Activated CD8-positive, alpha-beta memory T cell treated with anti-CD3 and anti-CD28 coated beads, Interleukin-2, amount 10 ng/mL, durations not matched to agents 7 days and 5 days (primary cell): ENCODE measurements at places on chromosomes 11 and 22. TPM values are rescaled to one million over a fixed set of nuclear protein-coding genes. Genes with fewer than 3 reads are reported as not detected.

The MUC5AC gene
- total RNA-seq, result not detected

The SCGB2A2 gene
- total RNA-seq, result not detected

The IRF7 gene
- 146 TPM for total RNA-seq

The OR5A1 gene
- total RNA-seq, result not detected

The KRTAP5-9 gene
- not detected for total RNA-seq

The SF3A1 gene
- 214 TPM for total RNA-seq

The OR5B21 gene
- total RNA-seq, result 0.44 TPM

The FOXRED1 gene
- total RNA-seq, result 46.8 TPM

The TTC38 gene
- total RNA-seq, result 35.3 TPM

The SPON1 gene
- not detected for total RNA-seq

The ARHGAP32 gene
- total RNA-seq, result 1.3 TPM

The EXPH5 gene
- 0.96 TPM for total RNA-seq

The PRRG4 gene
- total RNA-seq, result 0.55 TPM

The OR8D4 gene
- not detected for total RNA-seq

The PARVB gene
- total RNA-seq, result 66.9 TPM

The C11orf71 gene
- 5.3 TPM for total RNA-seq

The CD3D gene
- 428 TPM for total RNA-seq

The SYT12 gene
- total RNA-seq, result not detected

The ASCL2 gene
- total RNA-seq, result 0.15 TPM

The TTC36 gene
- total RNA-seq, result 0.82 TPM

The SRSF8 gene
- 23.9 TPM for total RNA-seq

The RAB36 gene
- total RNA-seq, result 0.26 TPM

The KCNE3 gene
- not detected for total RNA-seq

The LMNTD2 gene
- total RNA-seq, result 0.23 TPM

The KMT5B gene
- total RNA-seq, result 15.1 TPM

The KCNA4 gene
- total RNA-seq, result not detected

The NDUFV1 gene
- 252 TPM for total RNA-seq

The LINC01488 gene
- not detected for total RNA-seq

The CCDC87 gene
- total RNA-seq, result not detected

The IGLL5 gene
- not detected for total RNA-seq

The OR10AG1 gene
- not detected for total RNA-seq

The MRGPRE gene
- total RNA-seq, result not detected

The GSTT2B gene
- total RNA-seq, result not detected

The CLP1 gene
- 15.7 TPM for total RNA-seq

The KRTAP5-7 gene
- total RNA-seq, result not detected

The POTEH gene
- not detected for total RNA-seq

The HOATZ gene
- not detected for total RNA-seq

The PANX3 gene
- not detected for total RNA-seq

The PLA2G3 gene
- not detected for total RNA-seq

The P2RY6 gene
- total RNA-seq, result not detected

The TREH gene
- total RNA-seq, result not detected

The SLC1A2 gene
- total RNA-seq, result not detected

The PHF21B gene
- total RNA-seq, result 0.93 TPM

The SEC14L6 gene
- total RNA-seq, result not detected

The CATSPER1 gene
- not detected for total RNA-seq

The IGF2 gene
- not detected for total RNA-seq

The OR52I2 gene
- total RNA-seq, result not detected

The DEUP1 gene
- not detected for total RNA-seq

The RCE1 gene
- 25.7 TPM for total RNA-seq

The LRRC32 gene
- total RNA-seq, result 4.7 TPM

The KCNK7 gene
- total RNA-seq, result 0.80 TPM

The C1QTNF6 gene
- total RNA-seq, result 7.4 TPM

The CRACR2B gene
- 14.1 TPM for total RNA-seq

The CNGA4 gene
- not detected for total RNA-seq

The FAM181B gene
- total RNA-seq, result not detected

The MAP6 gene
- 0.30 TPM for total RNA-seq
